GM10248 (cell line): ENCODE measurements at places on chromosomes 5 and 9.

- DNase-seq: no peak
Measured at GRCh38 chr5:75538211-75538610, 26.5 kb downstream of the POLK start.

- DNase-seq: peak; percentile 31
Measured at GRCh38 chr5:160507221-160507721, 85.6 kb downstream of the PTTG1 start.

- no peak for DNase-seq
Measured at GRCh38 chr9:120443489-120443888, 136.5 kb downstream of the CDK5RAP2 start.

GRCh38 chr5:61098251-61098995, 63.8 kb downstream of the SMIM15 start:
- no peak for DNase-seq

DNA sequence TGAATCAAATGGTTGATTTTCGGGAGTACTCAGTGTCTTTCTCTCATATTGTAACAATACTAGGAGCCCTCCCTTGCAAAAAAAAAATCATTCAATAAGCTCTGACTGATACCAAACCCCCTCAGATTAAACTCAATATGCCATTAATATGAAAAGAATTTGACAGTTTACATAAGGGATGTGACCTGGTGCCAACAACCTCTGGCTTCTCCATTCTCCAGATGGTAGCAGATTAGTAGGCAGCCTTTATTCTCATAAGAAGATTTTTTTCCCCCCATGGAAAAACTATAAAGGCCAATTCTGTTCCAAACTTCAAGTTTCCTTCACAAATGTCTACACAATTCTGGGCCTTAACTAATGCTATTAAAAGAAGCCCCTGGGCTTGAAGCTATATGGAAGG, 96.5 kb downstream of the EFNA5 start:
- DNase-seq: no peak

- no peak for DNase-seq
Measured at GRCh38 chr5:759781-760362, 24.7 kb downstream of the ZDHHC11B start.

DNA sequence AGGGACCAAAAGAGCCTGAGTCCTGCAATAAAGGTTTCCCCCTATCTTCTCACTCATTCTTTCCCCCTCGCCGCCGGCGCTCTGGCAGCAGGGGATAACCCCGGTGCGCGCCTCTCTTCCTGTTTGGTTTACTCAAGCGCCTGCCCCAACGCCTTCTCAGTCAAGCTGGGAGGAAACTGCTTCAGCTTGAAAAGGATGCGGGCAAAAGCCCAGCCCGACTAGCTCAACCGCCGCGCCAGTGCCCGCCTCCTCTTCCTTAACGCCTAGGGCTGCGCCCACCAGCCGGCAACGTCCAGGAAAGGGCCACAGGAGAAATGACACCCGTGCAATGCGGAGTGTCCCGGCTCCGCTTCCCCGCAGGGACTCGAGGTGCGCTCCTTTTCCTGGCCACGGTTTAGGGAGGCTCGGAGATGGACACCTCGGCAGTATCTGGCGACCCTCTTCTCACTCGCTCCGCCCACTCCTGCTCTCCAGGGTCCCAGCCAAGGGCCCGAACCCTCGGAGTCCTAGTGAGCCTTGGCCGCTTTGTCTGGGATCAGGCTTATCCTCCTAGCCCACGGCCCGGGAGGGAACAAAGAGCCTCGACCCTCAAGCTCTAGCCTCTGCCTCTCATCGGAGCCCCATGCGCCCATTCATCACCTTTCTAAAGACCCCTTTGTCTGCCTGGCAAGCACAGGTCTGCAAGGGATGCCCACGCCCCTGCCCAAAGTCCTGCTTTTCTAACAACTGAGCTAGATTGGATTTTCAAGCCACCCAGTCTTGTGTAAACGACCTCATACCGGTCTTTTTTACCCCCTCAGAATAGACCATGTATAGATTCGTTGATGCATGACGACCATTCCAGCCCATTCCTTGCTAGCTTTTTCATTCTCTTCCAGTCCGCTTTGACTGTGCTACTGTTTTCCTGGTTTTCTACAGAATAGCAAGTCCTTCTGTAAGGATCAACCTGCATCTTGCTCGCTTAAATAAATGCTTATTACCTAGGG, 2.0 kb downstream of the ST8SIA4 start:
- peak; percentile 79 for DNase-seq

DNA sequence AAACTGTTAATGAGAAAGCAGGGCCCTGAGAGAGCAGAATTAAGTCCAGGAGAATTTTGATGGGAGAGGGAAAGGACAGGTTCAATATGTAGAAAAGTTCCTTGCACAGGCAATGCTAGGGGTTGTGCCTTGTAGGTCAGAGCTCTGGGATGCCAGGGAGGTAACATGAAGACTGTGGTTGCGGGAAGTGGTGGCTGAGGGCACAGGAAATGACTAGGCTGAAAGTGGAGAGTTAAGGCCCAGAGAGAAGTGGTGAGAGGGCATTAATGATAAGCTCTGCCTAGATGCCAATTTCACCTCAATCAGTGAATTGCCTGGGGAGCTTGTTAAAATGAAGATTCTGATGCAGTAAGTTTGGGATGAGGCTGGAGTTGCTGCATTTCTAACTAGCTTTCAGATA, 31.5 kb upstream of the PPP3R2 start:
- DNase-seq: no peak

- DNase-seq: no peak
Measured at GRCh38 chr5:148623741-148624140, 30.6 kb downstream of the HTR4 start.

DNA sequence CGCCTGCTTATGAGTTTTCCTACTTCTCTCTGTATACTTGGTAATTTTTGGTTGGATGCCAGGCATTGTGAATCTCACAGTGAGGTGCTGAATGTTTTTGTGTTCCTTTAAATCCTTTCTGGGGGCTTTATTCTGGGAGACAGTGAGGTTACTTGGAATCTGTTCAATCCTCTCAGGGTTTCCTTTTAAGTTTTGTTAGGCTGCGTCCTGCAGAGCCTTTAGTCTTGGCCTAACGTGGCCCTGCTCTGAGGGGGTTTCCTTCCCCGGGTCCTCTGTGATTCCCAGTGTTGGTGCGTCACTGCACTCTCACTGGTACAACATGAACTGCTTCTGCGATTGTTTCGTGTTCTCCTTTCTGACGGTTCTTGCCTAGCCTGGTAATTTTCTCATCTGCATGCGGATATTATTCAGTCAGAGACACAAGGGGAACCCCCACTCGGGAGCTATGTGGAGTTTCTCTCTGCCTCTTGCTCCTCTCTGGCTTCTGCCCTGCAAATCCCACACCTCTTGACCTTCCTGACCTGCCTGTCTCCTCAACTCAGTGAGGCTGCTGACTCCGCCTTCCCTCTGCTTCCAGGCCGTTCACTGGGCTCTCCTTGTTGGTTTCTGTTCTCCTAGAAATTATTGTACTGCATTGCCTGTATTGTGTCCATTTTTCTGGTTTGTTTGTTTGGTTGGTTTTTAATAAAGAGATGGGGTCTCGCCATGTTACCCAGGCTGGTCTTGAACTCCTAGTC, 128.1 kb downstream of the DAB2IP start:
- no peak for DNase-seq

DNA sequence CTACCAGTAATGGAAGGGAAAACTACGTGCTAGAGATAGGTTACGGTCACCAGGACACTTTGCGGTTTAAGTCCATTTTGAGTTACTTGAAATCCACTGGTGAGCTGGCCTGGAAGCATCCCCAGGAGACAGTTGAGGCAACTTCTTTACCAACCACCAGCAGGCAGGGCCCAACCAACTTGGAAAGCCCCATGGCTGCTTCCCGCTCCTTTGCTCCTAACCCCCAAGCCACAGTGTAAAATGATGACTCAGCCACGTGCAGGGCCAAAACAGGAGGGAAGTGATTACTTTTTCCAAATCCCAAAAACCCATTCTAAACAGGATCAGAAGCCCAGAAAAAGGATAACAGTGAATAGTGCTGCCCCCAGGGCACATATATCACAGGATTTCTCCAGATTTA, 87.4 kb downstream of the PAX5 start:
- no peak for DNase-seq

GRCh38 chr9:95000821-95001220, 274.3 kb downstream of the AOPEP start:
- no peak for DNase-seq

DNA sequence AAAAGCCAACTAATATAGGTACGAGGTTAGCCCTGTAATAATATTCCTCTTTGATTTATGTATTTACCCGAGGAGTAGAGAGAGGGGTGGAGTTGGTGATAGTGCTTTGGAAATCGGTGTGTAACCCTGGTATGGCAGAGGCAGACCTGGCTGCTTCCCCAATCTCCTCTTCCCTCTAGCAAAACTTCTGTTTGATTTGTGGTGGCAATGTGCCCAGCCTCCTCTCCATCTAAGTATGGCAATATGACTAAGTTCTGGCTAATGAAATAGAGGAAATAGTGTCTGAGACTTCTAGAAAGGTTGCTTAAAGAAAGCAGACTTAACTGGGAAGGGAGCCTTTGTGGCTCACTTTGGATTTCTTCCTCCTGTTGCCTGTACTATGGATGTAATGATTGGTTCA, 491.1 kb downstream of the ENC1 start:
- DNase-seq: no peak

DNA sequence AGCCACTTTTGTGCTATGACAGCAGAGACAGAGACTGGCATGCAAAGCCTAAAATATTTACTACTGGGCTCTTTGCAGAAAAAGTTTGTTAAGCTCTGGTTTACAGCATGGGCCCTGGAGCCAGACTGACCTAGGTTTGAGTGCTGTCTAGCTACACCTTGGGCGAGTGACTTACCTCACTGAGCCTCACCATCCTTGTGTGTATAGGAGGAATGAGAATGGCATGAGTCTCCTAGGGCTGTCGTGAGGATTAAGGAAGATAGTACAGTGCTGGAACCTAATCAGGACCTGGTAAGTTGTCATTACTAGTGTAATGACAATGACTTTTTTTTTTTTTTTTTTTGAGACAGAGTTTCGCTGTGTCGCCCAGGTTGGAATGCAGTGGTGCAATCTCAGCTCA, 65.2 kb downstream of the MSX2 start:
- no peak for DNase-seq

GRCh38 chr5:166649676-166650075, 1641.8 kb upstream of the WWC1 start:
- no peak for DNase-seq

- no peak for DNase-seq
Measured at GRCh38 chr5:151107738-151108520, 27.1 kb upstream of the TNIP1 start.

DNA sequence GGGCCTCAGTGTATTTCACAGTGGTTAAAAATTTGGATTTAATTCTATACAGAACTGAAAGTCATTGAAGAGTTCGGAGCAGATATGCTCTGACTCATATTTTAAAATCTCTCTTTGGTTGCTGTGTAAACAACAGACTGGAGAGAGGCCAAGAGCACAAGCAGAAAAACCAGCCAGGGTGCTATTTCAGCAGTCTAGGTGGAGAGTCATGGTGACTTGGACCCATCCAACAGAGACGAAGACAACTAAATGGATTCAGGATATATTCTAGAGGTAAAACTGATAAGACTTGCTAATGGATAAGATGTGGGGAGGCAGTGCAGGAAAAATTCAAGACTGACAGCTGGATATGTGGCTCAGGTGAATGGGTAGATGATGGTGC, 168.9 kb downstream of the MAPKAP1 start:
- no peak for DNase-seq

- no peak for DNase-seq
Measured at GRCh38 chr5:141717043-141717442, 35.0 kb upstream of the ARAP3 start.

- no peak for DNase-seq
Measured at GRCh38 chr9:37678789-37679273, 28.1 kb downstream of the FRMPD1 start.

GRCh38 chr9:111839987-111840386, 45.2 kb upstream of the SHOC1 start:
- no peak for DNase-seq

DNA sequence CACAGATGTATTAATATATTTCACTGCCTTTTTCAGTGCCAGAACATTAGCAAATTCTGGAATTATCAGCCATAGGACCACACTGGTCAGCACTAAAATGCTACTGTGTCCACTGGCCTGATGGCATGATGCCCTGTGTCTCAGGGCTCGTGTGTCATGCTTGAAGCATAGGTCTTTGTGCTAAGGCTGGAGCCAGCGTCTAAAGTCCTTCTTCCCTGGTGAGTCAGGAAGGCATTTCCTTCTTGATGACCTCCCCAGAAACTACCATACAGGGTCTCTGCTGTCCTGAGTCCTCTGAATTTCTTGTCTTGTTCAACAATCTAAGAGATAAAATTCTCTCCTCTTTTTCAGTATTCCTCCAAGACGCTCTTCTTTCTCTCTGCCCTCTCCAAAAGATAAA, 489.9 kb downstream of the PSAT1 start:
- DNase-seq: no peak

- DNase-seq: peak; percentile 83
Measured at GRCh38 chr9:33466565-33467495, 6.9 kb downstream of the NOL6 start.

- DNase-seq: peak; percentile 72
Measured at GRCh38 chr5:151214614-151215545, 9.0 kb downstream of the CCDC69 start.

DNA sequence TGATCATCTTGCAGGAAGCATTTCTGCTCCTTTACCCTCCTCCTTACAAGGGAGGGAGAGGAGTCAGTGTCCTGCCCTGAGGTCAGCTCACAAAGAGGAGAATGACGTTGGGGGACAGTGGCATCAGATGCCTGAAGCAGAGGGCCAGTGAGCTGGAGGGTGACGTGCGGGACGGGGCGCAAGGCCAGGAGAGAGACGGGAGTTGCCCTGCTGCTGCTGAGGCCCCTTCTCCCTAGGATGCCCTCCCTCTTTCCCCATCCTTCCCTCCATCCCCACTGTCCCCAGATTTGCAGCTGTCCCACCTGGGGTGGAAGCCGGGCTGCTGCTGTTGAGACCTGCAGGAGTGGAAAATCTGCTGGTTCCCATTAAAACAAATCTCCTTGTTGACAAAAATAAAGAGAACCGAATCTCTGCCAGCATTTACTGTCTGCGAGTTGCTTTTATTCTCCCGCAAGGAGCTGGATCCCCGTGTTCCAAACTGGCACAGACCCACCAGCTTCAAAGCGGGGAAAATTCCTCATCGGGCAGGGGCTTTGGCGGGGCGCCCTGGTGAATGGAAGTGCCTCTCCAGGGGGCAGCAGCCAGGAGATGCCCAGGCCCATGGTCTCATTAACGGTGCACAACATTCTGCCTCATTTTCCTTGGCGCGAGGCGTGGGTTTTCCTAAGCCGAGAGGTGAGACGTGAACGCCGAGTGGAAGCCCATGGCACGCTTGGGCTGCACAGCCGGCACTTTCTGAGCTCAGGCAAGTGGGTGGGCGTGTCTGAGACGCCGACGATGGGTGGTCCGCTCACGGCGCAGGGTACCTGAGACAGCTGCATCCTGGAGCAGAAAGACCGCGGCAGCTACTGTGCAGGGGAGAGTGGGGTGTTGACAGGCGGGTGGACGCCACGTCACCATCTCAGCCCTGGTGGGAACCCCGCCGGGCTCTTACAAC, 13.9 kb upstream of the COL5A1 start:
- no peak for DNase-seq

- no peak for DNase-seq
Measured at GRCh38 chr9:131781069-131781468, 41.2 kb upstream of the RAPGEF1 start.
